ENCODE measurements at places on chromosomes 7 and 10.
A peak's percentile ranks its signal among the peaks of the same experiment; 100 is the strongest.

- peak; percentile 47 for DNase-seq
These were observed 44.8 kb downstream of the EGFR start for GRCh38 chr7:55063633-55064032.

- DNase-seq = no peak
These were observed 3.6 kb upstream of the EPHB6 start for GRCh38 chr7:142851269-142851668.

DNA sequence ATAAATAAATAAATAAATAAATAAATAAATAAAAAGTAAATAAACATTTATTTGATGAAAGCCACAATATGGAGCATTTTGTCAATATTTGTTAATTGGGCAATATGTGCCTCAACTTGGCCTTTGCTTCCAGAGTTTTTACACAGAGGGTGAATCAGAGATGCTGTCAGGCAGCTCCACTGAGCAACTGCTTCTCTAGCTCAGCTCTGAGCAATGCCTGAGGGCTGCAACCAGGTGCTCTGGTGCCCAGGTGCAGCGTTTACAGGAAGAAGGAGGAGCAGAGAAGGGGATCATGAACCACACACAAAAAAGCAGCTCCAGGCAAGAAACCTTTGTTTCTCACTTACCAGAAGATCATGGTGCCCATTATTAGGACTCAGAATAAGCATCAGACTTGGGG lies 876.2 kb upstream of the AUTS2 start:
- DNase-seq = no peak

GRCh38 chr10:79387974-79388850 lies 40.9 kb downstream of the PPIF start:
- no peak for DNase-seq

DNA sequence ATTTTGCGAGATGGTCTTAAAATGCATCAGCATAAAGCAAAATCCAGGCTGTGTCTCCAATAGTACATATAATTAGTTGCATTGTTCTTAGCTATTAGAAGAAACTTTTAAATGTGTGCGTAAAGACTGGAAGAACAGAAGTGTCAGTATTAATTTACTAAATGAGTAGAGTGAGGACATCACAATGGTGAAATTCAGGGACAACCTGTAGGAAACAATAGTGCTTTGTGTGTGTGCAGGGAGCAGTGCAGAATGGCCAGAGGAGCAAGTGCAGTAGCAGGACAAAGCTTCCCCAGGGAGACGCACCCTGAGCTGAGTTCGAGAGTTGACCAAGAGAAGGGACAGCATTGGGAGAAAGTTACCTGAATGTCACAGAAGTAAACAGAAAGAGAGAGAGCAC lies 13.7 kb downstream of the ITGB8 start:
- no peak for DNase-seq

DNA sequence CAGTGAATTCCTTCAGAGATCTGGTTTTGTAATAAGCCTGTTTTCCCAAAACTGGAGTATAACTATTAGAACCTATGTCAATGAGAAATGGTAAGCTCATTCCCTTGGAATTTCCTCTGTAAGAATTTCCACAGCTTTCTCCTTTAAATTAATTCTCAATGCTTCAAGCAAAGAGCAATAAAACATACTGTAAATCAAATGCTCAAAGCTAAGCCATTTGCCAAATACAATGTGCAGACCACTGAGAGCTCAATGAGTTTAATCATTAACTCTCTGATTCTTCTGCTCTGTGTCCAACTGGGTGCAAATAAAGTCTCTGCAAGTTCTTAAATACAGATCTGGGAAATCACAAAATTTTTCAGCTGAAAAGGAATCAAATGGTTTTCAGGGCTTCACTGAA lies 227.6 kb upstream of the IMMP2L start:
- DNase-seq = no peak

- DNase-seq = no peak
These were observed 128.6 kb downstream of the ZNF467 start for GRCh38 chr7:149644754-149645153.

GRCh38 chr10:110632591-110633215 lies 11.4 kb upstream of the RBM20 start:
- DNase-seq = no peak

- no peak for DNase-seq
These were observed 18.6 kb upstream of the ZNF32 start for GRCh38 chr10:43667317-43667731.

- no peak for DNase-seq
These were observed 26.2 kb upstream of the SLF2 start for GRCh38 chr10:100886521-100886920.

DNA sequence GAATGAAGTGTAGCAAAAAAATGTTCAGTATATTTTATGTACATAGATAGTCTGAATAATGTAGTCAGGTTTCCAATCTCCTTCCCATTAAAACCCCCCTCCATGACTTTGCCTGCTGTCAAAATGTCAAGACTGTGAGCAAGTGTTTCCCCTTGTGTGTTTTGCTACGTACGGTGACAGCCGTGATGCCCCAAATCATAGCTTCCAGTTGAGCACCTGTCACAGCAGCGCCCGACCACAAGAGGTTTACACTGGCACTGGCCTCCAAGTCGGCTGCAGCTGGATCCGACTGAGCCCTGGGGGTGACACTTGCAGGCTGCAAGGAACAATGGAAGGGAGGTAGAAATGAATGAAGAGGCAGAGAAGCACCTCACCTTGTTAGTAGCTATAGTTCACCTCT lies 62.3 kb downstream of the LAMB4 start:
- DNase-seq = no peak
